ENCODE measurements at places on chromosomes 6 and 20.

GRCh38 chr6:128763599-128764300 lies 119.2 kb upstream of the LAMA2 start:
- DNase-seq: no peak

DNA sequence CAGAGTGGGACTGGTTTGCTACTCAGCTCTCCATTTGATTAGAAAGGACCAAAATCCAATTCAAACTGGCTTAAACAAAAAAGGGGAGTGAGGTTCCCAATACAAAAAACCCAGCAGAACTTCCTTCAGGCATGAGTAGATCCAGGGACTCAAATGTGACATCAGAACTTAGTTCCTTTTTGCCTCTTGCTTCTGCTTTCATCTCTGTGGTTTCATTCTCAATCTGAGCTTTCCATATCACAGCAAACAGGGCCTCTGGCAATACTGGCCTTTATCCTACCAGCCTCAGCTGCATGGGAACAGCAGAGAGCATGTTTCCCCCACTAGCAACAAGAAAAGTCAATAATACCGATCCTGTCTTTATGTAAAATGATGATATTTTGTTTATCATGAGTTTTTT lies 28.6 kb upstream of the PRELID3B start:
- no peak for DNase-seq

DNA sequence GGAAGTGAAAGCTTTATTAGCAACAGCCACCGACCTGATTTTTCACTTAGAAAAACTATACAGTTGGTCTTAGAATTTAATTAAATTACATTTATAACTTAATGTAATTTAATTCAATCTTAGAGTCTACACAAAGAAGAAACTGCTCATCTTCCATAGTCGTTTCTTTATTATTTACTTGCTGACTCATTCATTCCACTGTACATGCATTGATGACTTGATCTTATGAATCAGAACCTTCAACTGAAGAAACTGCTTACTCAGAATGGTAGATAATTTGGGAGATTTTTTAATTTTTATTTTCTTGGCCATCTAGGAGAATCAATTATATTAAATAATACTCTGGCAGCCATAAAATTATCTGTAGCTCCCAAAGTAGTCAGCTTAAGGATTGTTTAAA lies 1021.6 kb upstream of the FLRT3 start:
- DNase-seq: peak; percentile 14

GRCh38 chr20:37345339-37346235 lies at the start of gene SRC:
Gene SRC (plus strand): TSS chr20:37346140. CDS start chr20:37384154, 38,014 bp downstream.
- peak; percentile 88 for DNase-seq

- no peak for DNase-seq
These were observed 10.0 kb upstream of the L3MBTL3 start for GRCh38 chr6:130008236-130008873.

- no peak for DNase-seq
These were observed 220.4 kb downstream of the FARS2 start for GRCh38 chr6:5481750-5482149.

- peak; percentile 58 for DNase-seq
These were observed 50.2 kb downstream of the STK35 start for GRCh38 chr20:2151858-2152281.

DNA sequence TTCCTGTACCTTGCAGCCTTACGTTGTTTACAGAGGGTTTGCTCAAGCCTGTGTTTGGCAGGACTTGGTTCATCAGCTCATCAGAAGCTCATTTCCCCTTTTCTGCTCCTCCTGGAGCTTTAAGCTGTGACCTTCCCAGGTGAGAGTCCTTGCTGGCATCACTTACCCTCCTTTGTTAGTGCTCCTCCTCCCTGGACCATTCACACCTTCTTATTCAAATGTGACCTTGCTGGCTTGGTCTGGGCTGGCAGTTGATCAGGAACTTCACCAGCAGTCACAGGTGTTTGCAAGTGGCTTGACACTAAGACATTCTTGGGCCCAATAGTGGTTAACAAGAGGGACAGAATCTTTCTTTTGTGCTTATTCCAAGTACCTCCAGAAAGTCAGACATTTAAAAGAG lies 148.8 kb downstream of the C6orf58 start:
- no peak for DNase-seq

GRCh38 chr6:7671076-7671475 lies 54.8 kb upstream of the BMP6 start:
- peak; percentile 68 for DNase-seq

- DNase-seq: no peak
These were observed 98.5 kb downstream of the CARMIL1 start for GRCh38 chr6:25377664-25378063.

GRCh38 chr20:24480509-24480908 lies 11.1 kb downstream of the SYNDIG1 start:
- DNase-seq: no peak

DNA sequence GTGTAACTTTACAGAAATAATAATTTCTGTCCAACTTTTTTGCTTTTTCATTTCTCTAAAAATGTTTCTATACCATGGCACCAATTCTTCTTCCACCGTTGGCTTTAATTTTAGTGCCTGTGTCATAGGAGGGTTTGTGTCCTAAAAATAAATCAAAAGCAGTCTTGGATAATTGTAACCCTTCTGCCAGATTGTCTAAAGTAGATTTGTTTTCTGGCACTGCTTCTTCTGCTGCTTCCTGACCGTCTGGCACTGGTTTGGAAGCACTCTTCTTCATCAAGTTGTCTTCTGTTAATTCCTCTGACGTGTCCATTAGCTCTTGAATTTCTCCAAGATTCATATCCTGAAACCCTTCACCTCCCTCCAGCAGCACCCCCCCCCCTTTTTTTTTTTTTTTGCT lies 33.1 kb downstream of the SCAF8 start:
- DNase-seq: no peak

DNA sequence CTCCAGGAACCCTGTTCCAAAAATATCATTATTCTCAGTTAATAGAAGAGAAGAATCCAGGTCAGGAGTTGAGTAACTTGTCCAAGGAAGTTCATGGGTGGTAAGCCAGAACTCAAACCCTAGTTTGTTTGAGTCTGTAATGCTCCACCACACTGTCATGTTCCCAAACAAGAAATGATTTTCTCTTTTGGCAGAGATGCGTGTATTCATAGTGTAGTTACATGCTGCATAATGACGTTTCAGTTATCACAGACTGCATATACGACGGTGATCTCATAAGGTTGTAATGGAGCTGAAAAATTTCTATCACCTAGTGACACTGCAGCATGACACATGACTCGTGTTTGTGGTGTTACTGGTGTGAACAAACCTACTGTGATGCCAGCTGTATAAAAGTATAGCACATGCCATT lies 102.6 kb downstream of the TULP4 start:
- no peak for DNase-seq

DNA sequence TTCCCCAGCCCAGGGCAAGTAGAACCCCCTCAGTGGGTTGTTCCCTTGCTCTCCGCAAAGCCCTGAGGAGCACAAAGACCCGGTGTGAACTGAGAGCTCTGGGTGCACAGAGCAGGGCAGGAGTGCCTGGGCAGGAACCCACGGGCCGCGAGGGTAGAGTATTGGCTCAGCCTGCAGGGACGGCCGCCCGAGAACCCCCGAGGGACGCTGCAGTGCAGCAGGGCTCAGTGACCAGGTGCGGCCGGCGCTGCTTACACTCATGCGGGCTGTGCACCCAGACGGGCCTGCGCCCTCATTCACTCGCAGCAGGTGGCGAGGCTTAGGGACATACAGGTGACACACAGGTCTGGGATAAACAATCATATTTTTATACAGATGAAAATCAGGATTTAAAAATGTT lies 51.9 kb upstream of the PDE10A start:
- DNase-seq: no peak

- DNase-seq: no peak
These were observed 34.8 kb upstream of the CD83 start for GRCh38 chr6:14082771-14083170.

DNA sequence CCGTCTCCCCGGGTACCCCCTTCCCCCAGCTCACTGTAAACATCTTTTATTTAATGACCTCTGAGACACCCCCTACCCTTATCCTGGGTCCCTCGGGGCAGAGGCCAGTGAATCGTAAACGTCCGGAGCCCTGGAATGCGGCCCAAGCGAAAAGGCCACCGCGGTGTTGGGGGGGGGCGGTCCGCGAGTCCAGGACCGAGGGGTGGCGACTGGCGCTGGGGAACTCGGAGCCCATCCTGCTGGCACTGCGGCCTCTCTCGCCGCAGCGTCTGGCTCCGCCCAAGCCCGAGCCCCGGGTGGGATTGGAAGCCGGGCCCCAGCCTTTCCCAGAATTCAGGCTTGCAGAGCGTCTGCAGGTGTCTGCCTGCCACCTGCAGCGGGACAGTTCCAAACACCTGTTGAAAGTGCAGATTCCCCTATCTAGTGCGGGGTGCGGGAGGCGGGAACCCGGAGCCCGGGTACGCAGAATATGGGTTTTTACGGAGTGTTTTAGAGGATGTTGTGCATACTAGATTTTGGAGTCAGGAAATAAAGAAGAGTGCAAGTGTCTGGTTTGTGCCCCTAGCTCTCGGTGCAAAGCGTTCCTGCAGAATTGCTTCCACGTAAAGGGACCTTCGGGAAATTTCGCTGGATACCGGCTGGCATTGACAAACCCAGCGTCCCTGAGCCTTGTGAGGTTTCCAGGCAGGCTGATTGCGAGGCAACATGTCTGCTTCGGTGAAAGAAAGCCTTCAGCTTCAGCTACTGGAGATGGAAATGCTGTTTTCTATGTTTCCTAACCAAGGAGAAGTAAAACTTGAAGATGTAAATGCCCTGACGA lies 800 bp downstream of the RWDD2A start:
- DNase-seq: no peak

GRCh38 chr20:1994627-1995026 lies 769 bp upstream of the PDYN start:
- no peak for DNase-seq

DNA sequence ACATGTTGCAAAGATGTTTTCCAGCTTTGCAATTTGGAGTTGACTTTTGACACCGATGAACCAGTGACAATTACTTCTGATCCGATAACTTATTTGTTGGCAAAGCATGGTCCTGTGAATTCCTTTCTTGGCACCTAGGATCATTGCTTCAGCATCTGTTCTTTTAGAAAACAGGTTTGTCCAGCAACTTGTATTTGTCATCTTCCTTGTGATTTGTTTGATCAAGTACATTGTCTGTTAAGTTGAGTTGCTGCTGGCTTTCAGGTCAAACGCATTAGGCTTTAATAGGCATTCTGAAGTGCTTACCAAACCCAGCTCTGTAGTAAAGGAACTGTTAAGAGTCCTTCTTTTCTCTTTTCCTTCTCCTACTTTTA lies 192.4 kb upstream of the ZNF217 start:
- no peak for DNase-seq

- no peak for DNase-seq
These were observed 20.1 kb downstream of the OPRM1 start for GRCh38 chr6:154058963-154059680.

DNA sequence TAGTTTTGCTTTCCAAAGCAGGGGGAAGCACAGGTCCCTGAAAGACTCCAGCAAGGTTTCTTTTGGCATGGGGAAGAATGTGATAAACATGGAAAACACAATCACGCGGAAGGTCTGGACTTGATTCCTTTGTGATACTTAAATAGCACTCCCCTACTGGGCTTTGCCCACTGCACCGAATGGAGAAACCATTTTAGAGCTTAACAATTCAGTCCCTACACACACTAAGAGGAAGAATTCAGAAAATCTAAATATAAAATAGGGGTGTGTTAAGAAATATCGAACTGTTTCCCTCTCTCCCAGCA lies 71.4 kb upstream of the NHSL1 start:
- no peak for DNase-seq

DNA sequence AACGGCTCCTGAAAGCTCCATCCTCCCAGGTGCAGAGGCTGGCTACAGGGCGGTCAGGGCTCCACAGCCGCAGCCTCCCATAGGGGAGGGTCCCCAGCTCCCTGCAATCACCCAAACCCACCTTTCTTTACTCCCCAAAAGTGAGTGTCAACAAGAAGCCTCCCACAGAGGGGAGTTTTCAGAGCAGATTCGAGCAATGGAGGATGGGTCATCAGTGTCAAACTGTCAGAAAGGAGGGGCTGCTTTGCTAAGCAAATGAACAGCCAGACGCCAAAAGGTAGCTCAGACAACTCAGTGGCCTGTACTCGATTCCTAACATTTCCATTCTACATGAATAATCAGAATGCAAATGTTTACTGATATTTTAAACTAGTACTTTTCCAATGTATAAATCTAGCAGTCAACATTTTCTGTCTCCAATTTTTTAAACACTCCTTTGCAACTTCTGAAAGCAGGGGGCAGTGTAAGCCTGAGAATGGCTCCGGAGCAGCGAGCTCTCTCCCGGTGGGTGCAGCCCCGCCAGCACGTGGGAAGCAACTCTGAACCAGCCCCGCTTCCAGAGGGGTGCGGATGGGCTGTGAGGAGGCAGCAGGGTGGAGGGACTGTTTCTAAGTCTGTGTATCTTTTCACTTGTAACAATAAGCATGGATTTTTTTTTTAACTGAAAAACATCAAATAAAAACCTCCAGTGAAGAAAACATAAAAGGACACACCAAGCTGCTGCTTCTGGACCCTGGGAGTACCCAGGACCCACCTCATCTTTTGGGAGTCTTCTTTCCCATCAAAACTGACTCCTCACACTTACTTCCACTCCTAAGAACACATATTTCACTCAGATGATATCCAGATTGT lies 54.9 kb downstream of the TAF4 start:
- DNase-seq: peak; percentile 81

DNA sequence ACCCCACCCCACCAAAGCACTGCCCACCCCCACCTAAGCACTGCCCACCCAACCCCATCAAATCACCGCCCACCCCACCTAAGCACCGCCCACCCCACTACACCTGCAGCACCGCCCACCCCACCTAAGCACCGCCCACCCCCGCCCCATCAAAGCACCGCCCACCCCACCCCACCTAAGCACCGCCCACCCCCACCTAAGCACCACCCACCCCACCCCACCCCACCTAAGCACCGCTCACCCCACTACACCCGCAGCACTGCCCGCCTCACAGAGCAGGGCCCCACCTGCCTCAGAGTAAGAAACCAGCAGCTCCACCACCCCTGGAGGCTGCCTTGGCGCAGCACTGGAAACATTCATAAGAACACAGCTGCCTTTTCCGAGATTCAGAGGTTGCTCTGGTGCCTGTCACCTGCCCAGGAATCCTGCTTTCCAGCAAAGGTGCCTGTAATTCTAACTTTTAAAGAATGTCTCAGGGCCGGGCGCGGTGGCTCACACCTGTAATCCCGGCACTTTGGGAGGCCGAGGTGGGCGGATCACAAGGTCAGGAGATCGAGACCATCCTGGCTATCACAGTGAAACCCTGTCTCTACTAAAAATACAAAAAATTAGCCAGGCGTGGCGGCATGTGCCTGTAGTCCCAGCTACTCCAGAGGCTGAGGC lies 148.2 kb downstream of the BMP7 start:
- DNase-seq: no peak

- no peak for DNase-seq
These were observed 50.8 kb upstream of the DSN1 start for GRCh38 chr20:36824142-36824940.

GRCh38 chr20:46013829-46014516 lies 5.3 kb downstream of the MMP9 start:
- peak; percentile 67 for DNase-seq

- DNase-seq: peak; percentile 59
These were observed 153.9 kb downstream of the LPA start for GRCh38 chr6:160510199-160510598.

All from foreskin fibroblast (primary cell).